ENCODE measurements at places on chromosomes 4 and X. TPM values are rescaled to one million over a fixed set of nuclear protein-coding genes. Genes with fewer than 3 reads are reported as not detected.

DNA sequence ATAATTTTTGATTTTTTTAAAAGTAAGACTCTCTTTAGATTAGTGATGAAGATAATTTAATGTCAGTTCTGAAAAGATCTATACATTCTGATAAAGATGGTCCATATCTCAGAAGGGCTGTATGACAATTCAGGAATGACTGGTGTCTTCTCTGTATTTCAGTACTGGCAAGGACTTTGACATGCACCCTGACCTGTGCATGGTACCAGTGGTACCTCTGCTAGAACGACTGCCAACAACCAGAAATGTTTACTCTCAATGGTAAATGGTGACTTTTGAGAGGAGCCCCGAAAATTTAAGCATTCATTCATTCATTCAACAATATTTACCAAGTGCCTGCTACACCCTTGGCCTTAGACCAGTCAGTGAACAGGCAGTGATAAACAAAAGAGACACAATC lies 4.8 kb downstream of the NR3C2 start:
- peaks cover 4% of the 10 kb centered on the region for H3K36me3 ChIP-seq
- no peak for DNase-seq
- peaks cover 1% of the 10 kb centered on the region for H3K27me3 ChIP-seq
- H3K27ac ChIP-seq, result no peak overlapping the region

GRCh38 chrX:128975745-128976144 lies 547.5 kb downstream of the SMARCA1 start:
- DNase-seq, result peak; percentile 22
- H3K4me3 ChIP-seq, result no peak overlapping the region
- H3K27ac ChIP-seq, result no peak overlapping the region

Gene HCFC1
- 93.0 TPM for total RNA-seq

DNA sequence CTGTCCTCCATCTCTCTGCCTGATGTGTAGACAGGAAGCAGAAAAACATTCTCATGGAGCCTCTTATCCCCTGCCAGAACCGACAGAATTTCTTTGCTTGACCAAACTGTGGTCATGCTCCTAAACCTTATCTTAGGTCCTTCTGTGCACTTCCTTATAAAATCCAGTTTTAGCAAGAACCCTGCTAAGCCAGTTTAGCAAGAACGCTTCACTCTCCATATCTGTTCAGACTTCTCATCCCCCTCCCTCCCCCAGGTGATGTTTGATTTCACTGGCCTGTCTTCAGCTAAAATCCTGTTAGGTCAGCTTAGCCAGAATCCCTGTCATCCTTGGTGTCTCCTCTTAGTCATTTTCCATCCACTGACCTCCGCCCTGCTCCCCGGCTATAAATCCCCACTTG lies 1130.9 kb upstream of the PRKX start:
- no peaks in the 10 kb centered on the region for H3K27me3 ChIP-seq
- H3K36me3 ChIP-seq, result no peaks in the 10 kb centered on the region
- DNase-seq, result no peak
- no peak overlapping the region for H3K4me3 ChIP-seq

GRCh38 chrX:106905064-106905708 lies 2.0 kb upstream of the RIPPLY1 start:
- H3K4me3 ChIP-seq, result no peak overlapping the region
- no peaks in the 10 kb centered on the region for H3K4me1 ChIP-seq
- no peaks in the 10 kb centered on the region for H3K27me3 ChIP-seq

GRCh38 chr4:40962551-40963180 lies 212.9 kb downstream of the NSUN7 start:
- no peaks in the 10 kb centered on the region for H3K36me3 ChIP-seq
- no peaks in the 10 kb centered on the region for H3K27me3 ChIP-seq
- H3K4me3 ChIP-seq, result no peak overlapping the region
- no peak for DNase-seq
- no peaks in the 10 kb centered on the region for H3K4me1 ChIP-seq
- no peak overlapping the region for H3K27ac ChIP-seq

DNA sequence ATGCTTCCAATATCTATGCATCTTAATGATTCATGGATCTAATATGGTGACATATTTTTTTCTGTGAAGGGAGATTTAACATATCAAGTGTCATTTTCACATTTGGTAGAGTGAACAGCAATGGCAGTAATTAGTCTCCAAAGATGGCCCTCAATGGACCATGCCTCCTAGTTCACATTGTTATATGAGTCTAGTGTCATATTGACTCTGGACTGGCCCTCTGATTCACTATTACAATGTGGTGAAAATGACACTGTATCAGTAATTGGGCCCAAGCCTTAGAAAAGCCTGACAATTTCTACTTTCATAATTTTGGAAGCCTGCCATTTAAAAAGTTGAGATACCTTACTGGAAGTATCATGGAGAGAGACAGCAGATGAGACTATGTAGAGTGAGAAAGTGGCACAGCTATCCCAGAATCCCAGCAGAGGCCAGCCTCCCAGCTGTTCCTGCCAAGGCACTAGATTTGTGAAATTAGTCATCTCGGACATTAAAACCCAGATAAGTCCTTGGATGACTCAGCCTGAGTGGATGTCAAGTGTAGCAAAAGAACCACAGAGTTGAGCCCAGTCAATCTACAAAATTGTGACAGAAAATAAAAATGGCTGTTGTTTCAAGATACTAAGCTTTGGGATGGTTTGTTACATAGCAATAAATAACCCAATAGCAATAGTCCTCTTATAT lies 68.4 kb downstream of the ARHGEF38 start:
- no peak overlapping the region for H3K4me3 ChIP-seq
- H3K4me1 ChIP-seq, result no peaks in the 10 kb centered on the region
- no peaks in the 10 kb centered on the region for H3K36me3 ChIP-seq
- H3K27ac ChIP-seq, result no peak overlapping the region
- H3K27me3 ChIP-seq, result peaks cover 1% of the 10 kb centered on the region

- H3K27me3 ChIP-seq, result no peaks in the 10 kb centered on the region
- DNase-seq, result no peak
- H3K27ac ChIP-seq, result no peak overlapping the region
Measured at GRCh38 chr4:111797455-111798163, 347.6 kb upstream of the FAM241A start.

Gene SPANXB1
- total RNA-seq, result not detected

- no peaks in the 10 kb centered on the region for H3K36me3 ChIP-seq
- H3K27ac ChIP-seq, result no peak overlapping the region
- no peaks in the 10 kb centered on the region for H3K27me3 ChIP-seq
- no peak overlapping the region for H3K4me3 ChIP-seq
- no peak for DNase-seq
Measured at GRCh38 chrX:103647630-103648029, 18.9 kb downstream of the TCEAL1 start.

Gene HSD17B13
- not detected for total RNA-seq

GRCh38 chr4:110905367-110905766 lies 282.5 kb upstream of the PITX2 start:
- peaks cover 1% of the 10 kb centered on the region for H3K27me3 ChIP-seq
- H3K4me3 ChIP-seq, result no peak overlapping the region
- H3K27ac ChIP-seq, result no peak overlapping the region
- H3K4me1 ChIP-seq, result no peaks in the 10 kb centered on the region

- no peak overlapping the region for H3K27ac ChIP-seq
- H3K4me3 ChIP-seq, result no peak overlapping the region
- no peaks in the 10 kb centered on the region for H3K36me3 ChIP-seq
- no peaks in the 10 kb centered on the region for H3K4me1 ChIP-seq
- DNase-seq, result no peak
Measured at GRCh38 chr4:88811904-88812303, 114.3 kb upstream of the NAP1L5 start.

Gene GPR82
- 0.19 TPM for total RNA-seq

DNA sequence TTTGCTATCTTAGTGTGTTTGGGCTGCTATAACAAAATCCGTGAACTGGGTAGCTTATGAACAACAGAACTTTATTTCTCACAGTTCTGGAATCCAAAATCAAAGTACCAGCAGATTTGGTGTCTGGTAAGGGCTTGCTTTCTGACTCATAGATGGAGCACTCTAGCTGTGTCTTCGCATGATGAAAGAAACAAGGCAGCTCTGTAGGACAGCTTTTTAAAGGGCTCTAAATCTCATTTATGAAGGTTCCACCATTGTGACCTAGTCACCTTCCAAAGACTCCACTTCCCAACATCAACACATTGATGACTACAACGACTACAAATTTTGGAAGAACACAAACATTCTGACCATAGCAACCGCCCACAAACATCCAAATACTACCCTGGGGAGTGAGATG lies 158.6 kb upstream of the LCORL start:
- DNase-seq, result no peak
- H3K36me3 ChIP-seq, result no peaks in the 10 kb centered on the region
- H3K4me3 ChIP-seq, result no peak overlapping the region
- H3K27me3 ChIP-seq, result no peaks in the 10 kb centered on the region
- no peaks in the 10 kb centered on the region for H3K4me1 ChIP-seq

Gene DIPK2B
- not detected for total RNA-seq

All from activated CD4-positive, alpha-beta memory T cell treated with anti-CD3 and anti-CD28 coated beads for 36 hours (primary cell).